ENCODE measurements at places on chromosomes 7 and 10.

GRCh38 chr7:22452142-22452959 lies 47.6 kb downstream of the STEAP1B start:
- peak; percentile 66 for DNase-seq

- no peak for DNase-seq
These were observed 194.2 kb upstream of the SVIL start for GRCh38 chr10:29828956-29829355.

DNA sequence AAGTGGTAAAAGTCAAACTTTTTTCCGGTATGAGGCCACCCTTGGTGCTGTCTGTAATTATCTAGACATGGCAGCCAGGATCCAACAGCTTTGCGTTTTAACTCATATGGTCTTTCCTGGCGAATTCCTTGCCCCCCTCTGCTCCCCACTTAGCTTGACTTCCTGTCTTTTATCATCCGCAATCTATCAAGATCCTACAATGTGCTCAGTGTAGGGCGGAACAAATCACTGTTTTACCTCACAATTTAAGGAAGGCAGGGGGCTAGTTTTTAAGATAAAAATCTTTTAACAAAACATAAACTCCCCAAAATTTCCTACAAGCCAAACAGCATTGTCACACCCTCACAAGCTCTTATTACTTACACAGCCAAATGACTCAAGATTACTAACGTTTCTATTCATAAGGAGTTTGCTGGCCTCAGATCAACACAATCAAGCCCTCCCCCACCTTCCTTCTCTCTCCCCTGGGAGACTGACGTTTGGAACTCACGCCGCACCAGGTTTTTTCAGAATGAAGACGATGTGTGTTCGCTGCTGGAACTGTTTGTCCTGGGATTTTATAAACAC lies 1.3 kb upstream of the CDK14 start:
- DNase-seq, result no peak

- no peak for DNase-seq
These were observed 118.5 kb upstream of the DIP2C start for GRCh38 chr10:807958-808353.

DNA sequence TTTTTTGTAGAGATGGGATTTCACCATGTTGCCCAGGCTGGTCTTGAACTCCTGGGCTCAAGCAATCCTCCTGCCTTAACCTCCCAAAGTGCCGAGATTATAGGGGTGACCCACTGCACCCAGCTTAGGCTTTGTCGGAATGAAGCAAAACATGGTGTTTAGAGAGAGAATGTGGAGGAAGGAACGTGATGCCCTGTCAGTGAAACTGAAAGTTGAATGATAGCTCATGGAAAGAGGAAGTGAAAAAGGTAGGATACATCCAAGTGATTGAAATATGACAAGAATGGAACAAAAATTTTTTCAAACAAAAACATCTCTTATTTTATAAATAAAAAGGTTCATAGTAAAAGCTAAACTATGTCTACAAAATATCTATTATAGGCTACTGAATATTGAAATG lies 5.9 kb downstream of the AKAP9 start:
- DNase-seq, result peak; percentile 100

- peak; percentile 62 for DNase-seq
These were observed 815 bp downstream of the CCSER2 start for GRCh38 chr10:84329196-84329611.

DNA sequence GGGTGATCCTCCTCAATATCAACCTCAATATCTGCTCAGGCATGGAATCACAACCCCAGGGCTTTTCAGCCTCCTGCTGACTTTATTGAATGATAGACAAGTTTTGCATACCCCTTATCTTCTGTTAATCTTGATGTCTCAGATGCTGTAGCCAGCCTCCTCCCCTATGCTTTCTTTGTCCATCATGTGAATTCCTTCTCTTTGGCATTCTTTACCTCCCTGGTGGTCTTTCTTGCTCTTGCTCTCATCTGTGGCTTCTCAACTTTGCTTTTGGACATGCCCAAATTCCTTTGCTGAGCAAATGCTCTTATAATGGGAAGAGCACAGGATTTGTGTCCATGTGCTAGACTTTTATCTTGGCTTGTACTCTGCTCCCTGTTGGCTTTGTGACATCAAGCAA lies 73.4 kb upstream of the FAM13C start:
- DNase-seq, result no peak

- peak; percentile 55 for DNase-seq
These were observed 53.7 kb upstream of the MACC1 start for GRCh38 chr7:20270867-20271266.

DNA sequence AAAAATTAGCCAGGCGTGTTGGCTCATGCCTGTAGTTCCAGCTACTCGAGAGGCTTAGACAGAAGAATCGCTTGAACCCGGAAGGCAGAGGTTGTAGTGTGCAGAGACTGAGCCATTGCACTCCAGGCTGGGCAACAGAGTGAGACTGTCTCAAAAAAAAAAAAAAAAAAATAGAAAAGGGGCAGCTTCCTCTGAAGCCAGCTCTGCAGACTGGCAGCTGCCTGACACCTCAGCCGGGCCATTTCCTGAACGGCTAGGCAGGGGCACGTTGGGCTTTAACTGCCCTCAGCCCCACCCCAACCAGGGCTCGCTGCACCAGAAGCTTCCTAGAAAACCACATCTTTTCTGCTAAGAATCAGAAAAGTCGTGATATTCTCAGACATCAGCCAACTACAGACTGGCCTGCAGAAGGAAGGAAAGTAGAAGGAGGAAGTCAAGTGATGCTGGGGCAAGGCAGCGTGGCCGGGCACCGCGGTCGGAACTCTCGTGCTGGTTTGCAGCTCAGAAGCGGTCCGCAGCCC lies 38.0 kb downstream of the PRKAG2 start:
- peak; percentile 0 for DNase-seq

DNA sequence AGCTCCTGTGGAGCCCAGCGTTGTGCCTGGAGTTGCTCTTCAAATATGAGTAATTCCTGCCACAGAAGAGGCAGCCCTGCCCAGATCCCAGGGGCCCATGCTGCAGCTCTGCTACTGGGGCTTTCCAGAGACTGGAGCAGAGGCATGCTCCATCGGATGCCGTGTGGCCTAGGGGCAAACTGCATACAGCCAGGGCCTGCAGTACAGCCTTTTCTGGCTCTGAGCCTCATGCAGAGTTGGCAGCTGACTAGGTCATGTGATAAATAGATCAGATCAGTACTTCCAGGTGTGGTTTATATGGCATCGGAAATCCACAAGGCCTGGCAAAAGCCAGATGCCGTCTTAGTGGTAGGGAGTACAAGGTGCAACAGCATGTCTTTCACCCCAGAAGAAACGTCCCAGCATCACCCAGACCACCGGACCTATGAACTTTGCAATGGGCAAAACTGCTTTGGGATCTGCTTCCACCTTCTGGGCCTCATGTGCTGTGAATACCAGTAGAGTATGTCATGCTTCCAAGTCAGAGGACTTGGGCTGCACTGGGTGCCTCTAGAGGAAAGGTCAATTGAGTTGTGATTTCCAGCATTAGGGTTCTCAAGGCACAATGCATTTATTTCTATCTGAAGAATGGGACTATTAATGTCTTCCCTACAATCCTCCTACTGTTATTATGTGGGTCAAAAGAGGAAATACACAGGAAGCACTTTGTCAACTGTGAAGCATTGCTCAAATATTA lies 250.7 kb upstream of the ZNF32 start:
- DNase-seq, result no peak

DNA sequence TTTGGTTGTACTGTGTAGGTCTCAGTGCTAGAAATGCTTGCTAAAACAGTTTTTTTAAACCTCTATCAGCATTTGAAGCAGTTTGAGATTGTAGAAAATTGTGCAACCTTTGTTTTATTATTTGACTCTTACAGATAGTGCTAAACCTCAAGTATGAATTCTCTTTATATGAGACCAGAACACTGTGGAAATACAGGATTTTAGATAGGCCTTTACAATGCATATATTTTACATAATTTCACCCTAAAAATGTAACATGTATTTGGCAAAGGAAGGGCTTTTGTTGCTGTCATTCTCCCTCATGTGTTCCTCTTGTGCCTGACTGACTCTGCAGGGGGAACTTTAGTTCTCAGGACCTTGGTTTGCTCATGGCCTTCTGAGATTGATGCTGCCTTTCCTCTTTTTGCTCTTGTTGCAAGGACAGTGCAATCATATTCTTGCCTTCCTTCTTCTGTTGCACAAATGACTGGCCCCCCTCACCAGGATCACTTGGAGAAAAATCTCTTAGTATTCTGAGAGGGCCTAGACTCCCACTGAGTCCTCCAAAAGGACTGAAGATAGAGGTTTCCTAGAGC lies 188.7 kb downstream of the PPP1R9A start:
- no peak for DNase-seq

DNA sequence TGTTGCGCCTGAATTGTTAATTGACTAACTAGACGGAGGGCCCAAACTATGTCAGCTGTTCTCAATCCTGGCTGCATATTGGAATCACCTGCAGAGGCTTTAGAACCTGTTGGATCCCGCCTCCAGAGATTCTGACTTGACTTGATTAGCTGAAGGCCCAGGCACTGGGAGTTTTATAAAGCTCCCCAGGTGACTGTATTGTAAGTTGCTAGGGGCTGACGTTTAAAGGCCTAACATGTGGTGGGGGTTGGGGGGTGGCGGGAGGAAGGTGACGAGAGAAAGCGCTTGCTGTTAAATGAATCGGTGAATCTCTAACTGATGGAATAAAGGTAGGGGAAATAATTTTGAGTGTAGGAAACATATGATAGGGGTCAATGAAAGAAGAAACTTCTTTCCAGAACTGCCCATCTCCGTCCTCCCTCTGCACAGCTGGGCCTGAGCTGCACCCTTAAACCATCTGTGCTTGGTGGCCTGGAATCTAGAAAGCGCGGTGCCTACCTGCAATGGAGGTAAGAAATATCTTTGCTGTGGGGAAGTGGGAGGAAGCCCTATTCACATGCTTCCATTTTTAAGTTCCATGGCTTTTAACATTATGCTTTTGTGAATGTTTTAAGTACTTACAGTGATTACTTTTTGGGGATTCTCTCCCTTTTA lies 225.0 kb upstream of the FAM3C start:
- DNase-seq, result no peak

DNA sequence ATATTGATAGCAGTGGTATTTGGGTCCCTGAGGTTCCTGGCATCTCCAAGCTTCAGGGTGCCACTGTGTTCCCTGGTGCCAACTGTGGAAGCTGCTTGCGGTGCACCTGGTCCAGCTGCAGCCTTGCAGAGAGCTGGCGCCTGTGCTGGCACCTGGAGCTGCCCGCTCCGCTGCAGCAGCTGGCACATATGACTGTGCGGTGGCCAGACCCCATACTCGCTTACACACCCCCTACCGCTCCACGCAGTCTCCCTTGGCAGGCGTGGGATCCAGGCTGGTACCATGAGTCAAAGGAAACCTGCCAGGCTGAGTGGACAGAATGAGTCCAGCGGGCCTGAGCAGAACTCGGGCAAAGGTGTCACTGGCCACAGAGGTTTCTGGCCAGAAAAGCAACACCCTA lies 89.9 kb upstream of the JAZF1 start:
- no peak for DNase-seq

DNA sequence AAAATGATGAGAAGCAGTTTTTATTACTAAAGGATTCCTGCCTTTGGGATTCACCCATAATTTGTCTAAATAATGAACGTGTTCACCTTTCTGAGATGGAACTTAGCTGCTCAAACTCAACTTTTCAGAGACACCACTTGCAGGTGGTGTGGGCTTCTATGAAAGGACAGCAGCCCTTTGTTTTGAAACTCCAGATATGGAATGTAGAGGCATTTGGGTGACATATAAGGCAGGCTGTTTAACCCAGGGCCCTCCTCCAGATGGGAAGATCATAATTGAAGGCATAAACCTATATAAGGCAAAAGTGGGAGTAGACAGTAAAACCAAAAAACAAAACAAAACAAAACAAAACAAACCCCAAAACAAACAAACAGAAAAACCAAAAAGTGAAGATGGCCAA lies 11.9 kb upstream of the HUS1 start:
- DNase-seq, result peak; percentile 33

- DNase-seq, result peak; percentile 11
These were observed 481.3 kb upstream of the NRP1 start for GRCh38 chr10:33815776-33816175.

DNA sequence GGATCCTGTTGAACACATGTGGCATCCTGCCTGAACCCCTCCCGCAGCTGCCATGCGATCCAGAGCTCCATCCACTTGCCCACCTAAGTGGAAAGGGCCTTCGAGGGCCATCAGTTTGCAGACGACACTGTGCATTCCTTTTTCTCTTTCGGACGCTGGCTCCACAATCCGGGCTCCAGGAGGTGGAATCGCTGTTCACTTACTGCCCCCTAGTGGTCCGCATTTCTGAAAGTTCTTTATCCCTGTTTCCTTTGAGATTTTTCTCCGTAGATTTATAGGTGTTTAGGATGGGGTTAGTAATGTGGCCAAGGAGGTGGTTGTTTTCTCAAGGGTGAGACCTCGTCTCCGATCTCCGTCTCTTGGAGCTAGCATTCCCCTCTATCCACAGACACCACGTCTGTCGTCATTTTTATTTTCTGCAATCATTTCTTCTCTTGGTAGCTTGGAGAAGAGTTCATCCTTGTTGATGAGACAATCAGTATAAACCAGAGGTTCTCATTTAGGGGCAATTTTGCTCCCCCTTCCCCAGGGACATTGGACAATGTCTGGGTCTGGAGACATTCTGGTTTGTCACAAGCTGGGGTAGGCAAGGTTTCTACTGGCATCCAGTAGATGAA lies 204.6 kb downstream of the ARHGAP21 start:
- peak; percentile 59 for DNase-seq

DNA sequence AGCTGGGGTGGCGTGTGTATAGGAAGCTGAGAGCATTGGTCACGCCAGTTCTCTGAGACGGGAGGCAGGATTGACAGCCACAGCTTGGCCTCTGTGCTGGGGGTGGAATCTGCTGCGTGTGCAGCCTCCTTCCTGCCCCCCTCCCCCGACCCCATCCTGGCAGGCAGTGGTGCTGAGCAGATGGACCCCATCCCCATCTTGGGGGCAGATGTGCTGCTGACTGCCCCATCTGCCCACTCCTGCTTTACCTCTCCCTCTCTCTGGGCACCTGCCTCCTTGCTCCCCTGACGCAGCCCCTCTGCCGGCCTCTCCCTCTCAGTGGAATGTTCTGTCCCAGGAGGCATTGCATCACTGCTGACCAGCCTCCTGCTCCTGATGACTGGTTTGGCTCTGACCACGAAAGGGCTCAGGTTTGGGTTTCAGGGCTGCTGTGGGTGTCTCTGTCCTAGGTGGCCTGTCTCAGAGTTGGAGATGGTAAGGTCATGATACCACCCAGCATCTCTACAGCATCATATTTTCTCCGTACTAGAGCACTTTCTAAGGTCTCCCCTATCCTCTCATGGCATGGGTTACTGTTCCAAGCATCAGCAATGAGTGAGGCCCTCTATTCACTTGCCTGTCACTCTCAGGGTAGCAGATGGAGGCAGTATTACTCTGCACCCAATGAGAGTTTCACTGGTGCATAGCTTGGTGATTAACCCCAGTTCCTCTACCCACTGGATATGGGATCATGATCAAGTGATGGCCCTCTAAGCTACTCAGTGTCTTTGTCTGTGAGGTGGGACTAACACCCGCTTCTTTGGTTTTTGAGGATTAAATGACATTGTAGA lies 81.9 kb downstream of the RBM20 start:
- no peak for DNase-seq

All from OCI-M1 (cell line).